ENCODE measurements at places on chromosomes 13 and 19.

DNA sequence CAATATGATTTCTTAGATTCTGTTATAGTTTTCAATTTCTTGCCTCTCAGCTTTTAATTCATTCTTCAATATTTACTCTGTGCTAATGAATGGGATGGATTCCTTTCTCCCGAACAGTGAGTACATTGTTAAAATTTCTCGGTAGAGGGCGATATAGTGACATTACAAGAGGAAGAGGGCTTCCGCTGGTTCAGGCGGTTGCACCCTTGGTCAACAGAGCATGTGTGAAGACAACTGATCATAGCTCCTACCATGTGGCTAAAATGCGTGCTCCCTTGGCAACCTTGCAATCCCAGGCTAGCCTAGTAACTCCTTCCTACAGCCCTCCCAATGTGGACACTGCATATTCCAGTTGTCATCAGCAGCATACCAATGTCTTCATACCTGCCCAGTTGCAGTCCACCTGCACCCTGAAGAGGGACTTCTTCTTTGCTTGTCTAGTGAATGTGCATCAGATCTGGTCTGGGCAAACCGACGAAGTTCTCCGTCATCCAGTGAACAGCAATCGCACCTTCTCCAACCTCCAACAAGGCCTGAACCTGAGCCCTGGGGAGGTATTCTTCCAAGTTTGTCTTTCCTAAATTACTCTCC is 653.0 kb upstream of the GPC6 start:
- peak; percentile 3 for DNase-seq

DNA sequence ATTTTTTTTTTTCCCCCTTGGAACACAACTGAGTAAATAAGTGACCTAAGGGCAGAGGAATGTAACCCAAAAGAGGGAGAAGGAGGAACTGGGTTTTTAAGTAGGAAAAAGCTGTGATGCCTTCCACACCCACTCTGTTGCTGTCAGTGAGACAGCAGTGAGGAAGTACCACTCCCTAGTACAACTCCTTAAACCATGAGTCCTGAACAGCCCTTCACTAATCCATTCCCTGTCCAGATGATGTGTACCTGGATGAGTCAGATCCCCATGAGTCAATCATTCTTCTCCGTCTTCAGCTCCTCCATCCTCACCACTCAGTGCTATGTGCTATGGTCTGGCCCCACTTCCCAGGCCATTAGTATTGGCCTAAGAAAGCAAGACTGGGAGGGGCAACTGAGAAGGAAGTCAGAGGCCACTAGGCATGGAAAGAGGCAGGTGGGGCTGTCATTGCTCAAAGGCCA is 12.9 kb upstream of the CXCL17 start:
- DNase-seq: no peak

- DNase-seq: no peak
Measured at GRCh38 chr13:60514891-60515290, 117.9 kb downstream of the TDRD3 start.

- no peak for DNase-seq
Measured at GRCh38 chr13:87537951-87538350, 133.2 kb upstream of the SLITRK5 start.

GRCh38 chr13:107900775-107901174 is 314.6 kb downstream of the LIG4 start:
- no peak for DNase-seq

Measured in HuH-7.5 (cell line).